ENCODE measurements at places on chromosomes 1 and 21.

- DNase-seq, result no peak
Measured at GRCh38 chr21:26751305-26751704, 93.9 kb downstream of the ADAMTS1 start.

DNA sequence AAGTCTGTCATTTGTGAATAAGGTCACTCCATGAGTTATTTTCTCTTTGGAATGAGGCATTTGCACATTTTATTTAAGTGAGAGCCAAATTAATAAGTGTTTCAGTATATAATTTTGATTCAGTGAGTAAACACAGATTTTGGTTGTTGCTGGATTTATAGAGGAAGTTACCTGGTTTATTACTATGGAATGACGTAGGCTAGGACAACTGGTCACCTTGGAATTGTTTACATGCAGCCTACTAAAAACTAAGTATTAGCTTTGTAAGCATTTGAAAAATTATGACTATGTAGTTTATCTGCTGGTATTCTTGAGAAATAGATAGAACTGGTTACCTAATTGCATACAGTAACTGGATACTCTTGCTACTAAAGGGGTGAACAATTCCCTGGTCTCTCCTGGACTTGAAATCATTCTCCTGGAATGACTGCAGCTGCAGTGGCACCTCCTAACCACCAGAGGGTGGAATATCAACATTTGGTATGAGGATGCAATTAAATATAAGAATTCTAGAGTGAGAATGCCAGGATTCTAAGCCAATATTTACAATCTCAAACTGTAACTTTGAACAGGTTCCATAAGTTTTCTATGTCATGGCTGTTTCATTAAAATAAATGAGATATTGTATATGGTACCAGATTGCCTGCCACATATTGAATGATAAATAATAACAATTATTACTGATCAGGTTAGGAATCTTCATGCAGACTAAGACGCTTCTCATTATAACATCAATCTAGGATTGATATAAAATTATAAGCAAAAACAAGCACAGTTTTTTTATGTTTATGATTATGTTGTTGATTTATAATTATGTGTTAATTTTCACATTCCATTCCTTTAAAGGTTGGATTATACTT lies 3.5 kb upstream of the KRTAP27-1 start:
- DNase-seq, result peak; percentile 3

GRCh38 chr1:214548988-214549387 lies 2.4 kb downstream of the PTPN14 start:
- no peak for DNase-seq

GRCh38 chr1:92475029-92475428 lies 11.7 kb downstream of the GFI1 start:
- DNase-seq, result no peak

DNA sequence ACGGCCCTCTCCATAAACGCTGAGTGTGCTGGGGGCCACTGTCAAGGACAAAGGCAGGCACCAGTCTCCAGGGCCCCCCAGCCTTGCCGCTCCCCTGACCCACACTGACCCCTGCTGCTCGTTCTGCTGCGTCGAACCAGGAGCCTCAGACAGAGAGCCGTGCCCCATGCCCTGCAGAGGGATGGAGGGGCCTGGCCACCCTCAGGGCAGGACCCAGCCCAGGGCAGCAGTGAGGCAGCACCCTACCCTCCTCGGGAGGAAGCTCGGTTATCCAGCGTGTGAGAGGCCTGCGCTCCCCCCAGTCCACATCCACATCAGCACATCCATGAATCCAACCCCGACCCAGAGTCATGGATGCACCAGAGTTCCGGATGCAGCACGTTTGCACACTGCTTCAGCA lies 15.1 kb downstream of the WDR4 start:
- DNase-seq, result no peak

GRCh38 chr1:240329443-240329842 lies 237.8 kb downstream of the FMN2 start:
- DNase-seq, result no peak

- no peak for DNase-seq
Measured at GRCh38 chr1:170533298-170533697, 1.3 kb downstream of the GORAB start.

DNA sequence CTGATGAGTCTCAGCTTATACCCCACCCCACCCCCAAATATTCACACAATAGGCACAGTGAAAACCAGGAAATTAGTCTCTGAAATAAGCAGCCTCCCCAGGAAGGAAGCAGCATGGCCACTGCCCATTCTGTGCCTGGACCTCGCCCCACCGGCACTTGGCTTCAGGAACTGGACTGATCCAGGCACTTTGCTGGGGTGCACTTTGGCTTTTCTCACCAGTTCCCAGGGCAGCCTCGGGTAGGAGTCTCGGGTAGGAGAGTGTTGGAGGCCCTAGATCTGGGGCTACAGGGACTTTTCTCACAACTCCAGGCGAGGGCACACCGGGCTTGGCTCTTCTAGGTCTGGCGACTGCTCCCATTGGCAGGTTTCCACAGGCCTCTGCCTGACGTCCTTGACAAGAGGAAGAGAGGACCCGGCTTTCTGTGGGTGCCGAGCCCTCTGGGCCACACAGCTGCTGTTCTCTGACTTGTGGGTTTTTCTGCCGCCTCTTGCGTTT lies 18.7 kb downstream of the ADARB1 start:
- DNase-seq, result no peak

- no peak for DNase-seq
Measured at GRCh38 chr1:183998045-183998444, 39.5 kb downstream of the COLGALT2 start.

DNA sequence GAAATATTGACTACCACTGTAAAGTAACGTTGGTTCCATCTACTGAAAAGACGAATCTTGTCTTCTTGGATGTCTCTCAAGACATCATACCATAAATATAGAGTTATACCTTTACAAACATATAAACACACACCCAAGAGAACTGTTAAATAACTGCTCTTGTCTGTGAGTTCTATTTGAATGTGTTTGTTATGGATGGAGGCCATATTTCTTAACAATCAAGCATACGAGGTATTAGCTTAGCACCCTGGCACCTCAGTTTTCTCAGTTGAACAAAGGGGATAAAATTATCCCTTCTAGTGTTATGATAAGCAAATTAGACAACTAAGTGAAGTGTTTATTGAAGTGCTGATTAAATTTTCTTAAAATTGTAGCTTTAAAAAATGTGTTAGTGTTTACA lies 336.6 kb upstream of the ZRANB2 start:
- DNase-seq, result no peak

DNA sequence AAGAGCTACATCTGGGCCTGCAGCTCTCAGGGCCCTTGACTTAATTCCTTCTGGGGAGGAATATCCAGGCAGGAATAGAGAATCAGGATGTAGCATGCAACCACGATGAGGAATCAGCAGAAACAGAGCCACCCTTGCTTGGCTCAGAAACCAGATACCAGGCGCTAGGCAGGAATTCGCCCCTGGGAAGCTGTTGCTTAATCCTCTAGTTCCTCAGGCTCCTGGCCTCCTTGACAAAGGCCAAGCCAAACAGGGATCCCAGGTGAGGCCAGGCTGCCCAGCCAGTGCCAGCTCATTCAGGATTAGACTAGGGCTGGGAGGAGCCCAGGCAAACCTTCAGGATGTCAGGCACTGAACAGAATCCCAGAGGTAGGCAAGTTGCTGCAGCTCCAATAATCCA lies 48.2 kb upstream of the IRF2BP2 start:
- no peak for DNase-seq

DNA sequence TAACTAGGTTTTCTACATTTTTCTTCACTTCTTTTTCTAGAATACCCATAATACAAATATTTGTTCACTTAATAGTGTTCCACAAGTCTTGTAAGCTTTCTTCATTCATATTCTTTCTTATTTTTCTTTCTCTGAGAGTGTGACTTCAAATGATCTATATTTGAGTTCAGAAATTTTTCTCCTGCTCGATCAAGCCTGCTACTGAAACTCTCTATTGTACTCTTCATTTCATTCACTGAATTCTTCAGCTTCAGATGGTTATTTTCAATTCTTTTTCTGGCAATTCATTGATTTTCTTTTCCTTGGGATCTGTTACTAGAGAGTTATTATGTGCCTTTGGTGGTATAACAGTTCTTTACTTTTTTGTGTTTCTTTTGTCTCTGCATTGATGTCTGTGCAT lies 82.5 kb upstream of the CAMK1G start:
- no peak for DNase-seq

- no peak for DNase-seq
Measured at GRCh38 chr1:246114369-246114768, 392.7 kb downstream of the SMYD3 start.

GRCh38 chr1:214445199-214445598 lies 106.2 kb downstream of the PTPN14 start:
- no peak for DNase-seq

DNA sequence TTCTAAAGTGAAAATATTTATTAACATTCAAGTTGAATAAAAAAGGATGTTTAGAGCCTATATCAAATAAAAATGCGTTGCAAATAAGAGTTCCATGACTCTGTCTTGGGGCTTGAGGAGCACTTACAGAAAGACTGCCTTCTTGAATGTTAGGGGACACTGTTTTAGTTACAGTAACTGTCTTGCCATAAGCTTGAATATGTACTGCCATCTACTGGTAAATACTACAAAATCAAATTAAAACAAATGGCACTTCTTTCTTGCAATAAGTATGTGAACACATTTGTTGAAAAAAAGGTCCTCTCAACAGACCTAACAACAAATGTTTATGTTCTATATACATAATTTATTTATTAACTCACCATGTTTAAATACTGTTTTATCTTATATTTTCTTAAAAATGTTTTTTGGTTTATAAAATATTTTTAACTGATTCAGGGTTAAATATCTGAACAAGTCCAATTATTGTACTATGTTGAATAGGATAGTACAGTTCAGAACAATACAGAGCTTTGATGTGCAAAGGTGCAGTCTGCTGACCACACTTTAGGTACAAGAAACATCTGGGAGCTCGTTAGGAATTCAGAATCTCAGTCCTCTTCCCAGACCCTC lies 199.5 kb downstream of the LRRIQ3 start:
- peak; percentile 10 for DNase-seq

DNA sequence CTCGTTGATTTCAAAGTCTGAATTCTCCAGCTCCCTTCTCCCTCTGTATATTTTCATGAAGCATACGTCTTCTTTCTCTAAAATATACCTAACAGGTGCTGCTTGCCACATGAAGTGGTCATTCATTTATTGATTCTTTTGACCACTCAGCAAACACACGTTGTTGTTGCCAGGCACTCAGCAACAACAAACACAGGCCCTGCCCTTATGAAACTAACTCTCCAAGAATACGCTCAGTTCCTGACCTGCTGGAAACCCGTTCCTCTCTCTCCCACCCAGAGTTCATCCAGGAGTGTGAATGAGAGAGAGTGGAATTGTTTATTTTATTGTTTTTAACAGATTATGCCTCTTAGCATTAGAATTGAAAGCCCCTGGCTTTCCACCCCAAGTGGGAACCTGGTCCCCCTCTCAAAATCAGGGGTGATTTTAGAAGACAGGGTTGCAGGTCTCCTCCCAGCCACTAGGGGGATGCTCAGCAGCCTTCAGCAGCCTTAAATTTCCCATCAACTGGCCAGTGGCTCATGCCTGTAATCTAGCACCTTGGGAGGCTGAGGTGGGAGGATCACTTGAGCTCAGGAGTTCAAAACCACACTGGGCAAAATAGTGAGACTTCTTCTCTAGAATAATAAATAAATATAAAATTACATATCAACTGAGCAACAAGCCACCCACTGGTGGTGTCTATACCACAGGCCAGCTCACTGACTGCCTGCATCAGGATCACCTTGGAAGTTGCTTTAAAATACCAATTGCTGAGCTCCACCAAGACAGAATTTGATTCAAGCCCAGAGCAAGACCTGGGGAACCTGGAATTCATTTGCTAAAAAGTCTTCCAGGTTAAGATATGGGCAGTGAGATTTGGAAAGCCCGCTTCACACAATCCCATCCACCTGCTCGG lies 181.0 kb upstream of the KLHDC7A start:
- peak; percentile 73 for DNase-seq

DNA sequence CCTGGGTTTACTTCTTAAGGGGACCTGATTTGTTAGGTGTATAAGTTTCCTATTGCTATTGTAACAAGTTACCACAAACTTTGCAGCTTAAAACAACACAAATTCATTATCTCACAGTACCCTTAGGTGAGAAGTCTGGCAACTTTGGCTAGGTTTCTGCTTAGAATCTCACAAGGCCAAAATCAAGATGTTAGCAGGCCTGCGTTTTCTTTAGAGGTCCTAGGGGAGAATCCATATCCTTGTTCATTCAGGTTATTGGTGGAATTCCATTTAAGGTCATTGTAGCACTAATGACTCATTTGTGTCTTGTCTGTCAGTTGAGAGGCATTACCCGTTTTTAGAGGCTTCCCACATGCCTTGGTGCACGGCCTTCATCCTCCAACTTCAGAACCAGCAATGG lies 8.2 kb upstream of the SH2D1B start:
- no peak for DNase-seq

- no peak for DNase-seq
Measured at GRCh38 chr1:155188268-155188667, 14.6 kb downstream of the TRIM46 start.
